ENCODE measurements at places on chromosomes 3 and 15.

- peak; percentile 40 for DNase-seq
Measured at GRCh38 chr15:42273900-42274701, 868 bp upstream of the TMEM87A start.

GRCh38 chr3:48990636-48991469 lies 812 bp downstream of the P4HTM start:
- DNase-seq, result no peak

DNA sequence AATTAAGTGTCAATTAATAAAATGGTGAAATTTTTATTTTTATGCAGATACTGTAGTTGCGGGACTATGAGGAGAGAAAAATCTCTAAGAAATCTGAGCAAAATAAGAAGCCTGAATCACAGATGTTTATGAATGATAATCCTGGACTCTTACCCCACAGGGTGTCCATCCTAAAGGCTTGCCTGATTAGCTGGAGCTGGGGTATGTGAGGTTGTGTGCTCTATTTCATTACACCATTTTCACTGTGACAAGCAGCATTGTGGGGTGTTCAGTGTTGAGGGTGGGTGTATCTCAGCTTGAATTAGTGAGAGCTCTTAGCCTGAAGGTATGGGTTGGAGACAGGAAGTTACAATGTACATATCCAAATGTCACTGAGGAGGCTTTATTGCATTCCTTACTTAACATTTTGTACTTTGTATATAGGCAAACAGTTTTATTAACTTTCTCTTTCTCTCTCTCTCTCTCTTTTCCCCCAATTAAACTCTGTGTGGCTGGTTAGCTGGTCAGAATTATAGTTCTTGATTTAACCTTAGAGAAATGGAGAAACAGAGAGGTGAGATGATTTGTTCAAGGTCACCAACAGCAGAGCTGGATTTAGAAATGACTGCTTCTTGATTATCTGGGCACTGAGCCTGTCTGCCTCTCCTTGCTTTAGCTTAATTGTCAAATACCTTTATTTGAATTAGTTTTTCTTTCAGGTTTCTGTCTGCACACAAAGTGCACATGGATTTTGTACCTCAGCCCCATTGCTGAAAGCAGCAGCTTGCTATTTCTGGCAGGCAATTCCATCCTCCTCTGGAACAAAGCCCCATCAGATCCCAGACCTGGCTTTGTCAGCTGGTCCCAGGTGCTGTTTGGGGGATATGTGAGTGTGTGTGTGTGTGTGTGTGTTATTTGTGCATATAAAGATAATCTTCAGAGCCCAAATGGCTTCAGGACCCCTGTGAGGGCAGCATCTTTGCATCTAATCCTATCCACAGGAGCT lies 35.8 kb downstream of the GJD2 start:
- DNase-seq, result no peak

GRCh38 chr3:11603628-11604027 lies 40.1 kb downstream of the VGLL4 start:
- DNase-seq, result no peak

GRCh38 chr3:55634345-55634744 lies 147.2 kb upstream of the WNT5A start:
- DNase-seq, result no peak

GRCh38 chr15:31843426-31844055 lies 186.8 kb upstream of the CHRNA7 start:
- no peak for DNase-seq

DNA sequence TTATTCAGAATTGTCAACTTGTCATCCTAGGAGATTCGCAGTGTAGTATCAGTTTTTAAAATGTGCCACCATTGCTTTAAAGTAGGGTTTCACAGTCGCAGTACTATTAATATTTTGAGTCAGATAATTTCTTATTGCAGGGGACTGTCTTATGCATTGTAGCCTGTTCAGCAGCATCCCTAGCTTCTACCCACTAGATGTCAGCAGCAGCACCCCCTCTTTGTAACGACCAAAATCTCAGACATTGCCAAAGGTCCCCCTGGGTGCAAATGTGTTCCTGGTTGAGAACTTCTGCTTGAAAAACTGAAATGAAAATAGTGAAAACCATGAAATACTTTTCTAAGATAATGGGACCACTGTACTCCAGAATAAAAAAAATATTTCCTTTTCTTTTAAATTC lies 474.8 kb downstream of the CNTN3 start:
- no peak for DNase-seq

DNA sequence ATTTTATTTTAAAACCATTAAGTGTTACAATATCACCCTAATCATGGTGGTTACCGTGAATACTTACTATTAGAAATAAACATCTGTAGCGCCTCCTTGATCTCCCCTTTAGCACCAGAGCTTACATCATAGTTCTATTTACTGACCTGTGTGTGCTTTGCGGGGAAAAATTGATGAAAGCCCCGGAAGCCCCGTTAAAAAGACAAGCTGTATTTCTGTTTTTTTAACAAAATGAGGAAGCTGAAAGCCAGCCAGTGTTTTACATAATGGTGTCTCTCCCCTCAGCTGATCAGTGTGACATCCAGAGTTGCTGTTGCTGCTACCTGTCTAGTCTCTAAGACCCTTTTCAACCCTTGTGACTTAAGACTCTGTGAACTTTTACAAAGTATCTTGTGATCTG lies 100.8 kb downstream of the OPA1 start:
- DNase-seq, result no peak

DNA sequence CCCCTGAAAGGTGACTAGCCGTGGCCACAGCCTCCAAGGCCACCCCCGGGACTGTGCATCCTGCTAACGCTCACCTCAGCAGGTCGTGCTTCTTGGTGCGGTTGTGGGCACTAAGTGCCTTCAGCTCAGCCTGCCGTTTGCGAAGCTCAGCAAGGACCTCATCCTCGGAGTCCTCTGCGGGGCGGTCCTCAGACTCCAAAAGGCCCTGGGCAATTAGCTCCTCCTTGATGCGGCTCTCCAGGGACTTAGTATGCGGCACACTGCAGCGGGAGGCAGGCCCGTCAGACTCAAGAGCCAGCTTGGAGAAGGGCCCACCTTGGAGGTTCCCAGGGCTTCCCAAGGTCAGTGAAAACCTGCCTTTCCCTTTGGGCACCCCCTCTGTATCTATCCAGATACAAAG lies 8.3 kb downstream of the TADA3 start:
- DNase-seq, result no peak

DNA sequence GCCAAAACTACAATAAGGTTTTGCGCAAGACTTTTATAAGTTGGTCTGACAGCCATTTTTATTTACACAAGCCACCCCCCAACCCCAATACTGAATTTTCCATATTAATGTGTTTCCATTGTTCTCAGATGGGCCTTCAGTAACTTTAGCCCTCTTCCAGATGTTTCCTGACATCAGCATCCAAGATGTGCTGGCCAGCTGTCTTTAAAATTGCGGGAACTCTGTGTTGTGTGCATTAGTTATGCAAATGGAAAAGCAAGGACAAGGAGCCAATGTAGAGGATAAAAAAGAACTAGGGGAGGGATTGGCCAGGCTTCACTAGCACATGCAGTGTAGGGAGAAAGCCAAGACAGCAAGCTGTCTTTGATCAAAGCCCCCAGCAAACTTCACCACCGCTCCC lies 45.4 kb downstream of the COMMD2 start:
- no peak for DNase-seq

DNA sequence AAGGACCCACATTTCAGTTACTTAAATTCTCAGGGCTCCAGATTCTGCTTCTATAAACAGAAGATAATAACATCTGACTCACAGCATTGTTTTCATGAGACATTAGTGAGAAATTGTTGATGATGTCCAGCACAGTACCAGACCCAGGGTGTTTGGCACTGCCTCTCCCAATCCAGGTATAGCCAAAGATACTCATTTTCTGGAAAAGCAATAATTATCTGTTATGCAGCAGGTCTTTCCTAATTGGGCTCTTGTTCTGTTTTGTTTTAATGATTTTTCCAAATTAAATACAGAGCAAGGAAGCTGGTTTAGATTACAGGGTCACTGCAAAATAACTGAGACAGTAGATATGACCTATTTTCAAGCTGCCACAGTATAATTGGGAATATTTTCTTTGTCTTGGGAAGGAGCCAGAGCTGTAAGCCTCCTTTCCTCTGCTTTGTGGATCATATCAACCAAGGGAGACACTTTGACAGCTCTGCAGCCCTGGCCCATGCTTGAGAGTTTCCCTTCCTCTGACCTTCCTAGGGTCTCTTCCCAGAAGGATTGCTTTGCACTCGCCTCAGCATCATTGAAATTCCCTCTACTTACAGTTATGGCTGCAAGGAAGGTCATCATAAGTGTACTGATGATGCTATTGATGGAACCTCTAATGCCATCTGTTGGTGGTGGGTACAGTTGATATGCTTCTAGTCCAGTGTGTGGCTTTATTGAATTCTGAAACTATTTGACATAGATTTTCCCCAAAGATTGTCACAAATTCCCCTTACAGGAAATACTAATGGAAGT lies 522.4 kb upstream of the ADAMTS9 start:
- no peak for DNase-seq

- DNase-seq, result no peak
Measured at GRCh38 chr3:191240486-191240885, 41.4 kb downstream of the OSTN start.

DNA sequence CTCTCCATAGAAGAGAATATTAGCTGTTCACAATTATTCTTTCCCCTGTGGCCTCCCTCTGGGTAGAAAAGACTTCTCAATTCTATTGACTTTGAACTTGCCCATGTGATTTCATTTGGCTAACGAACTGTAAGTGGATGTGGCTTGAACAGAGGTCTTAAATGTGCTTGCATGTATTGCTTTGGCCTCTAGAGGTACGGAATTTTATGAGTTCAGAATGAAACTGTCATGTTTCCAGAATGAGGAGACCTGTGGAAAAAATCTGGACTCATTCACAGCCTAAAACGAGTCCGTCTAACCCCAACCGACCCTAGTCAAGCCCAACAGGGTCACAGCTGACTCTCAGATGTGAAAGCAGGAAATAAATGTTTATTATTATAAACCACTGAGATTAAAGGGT lies 596.7 kb upstream of the UBE2E2 start:
- no peak for DNase-seq

GRCh38 chr3:190208196-190208595 lies 87.5 kb upstream of the P3H2 start:
- DNase-seq, result no peak

DNA sequence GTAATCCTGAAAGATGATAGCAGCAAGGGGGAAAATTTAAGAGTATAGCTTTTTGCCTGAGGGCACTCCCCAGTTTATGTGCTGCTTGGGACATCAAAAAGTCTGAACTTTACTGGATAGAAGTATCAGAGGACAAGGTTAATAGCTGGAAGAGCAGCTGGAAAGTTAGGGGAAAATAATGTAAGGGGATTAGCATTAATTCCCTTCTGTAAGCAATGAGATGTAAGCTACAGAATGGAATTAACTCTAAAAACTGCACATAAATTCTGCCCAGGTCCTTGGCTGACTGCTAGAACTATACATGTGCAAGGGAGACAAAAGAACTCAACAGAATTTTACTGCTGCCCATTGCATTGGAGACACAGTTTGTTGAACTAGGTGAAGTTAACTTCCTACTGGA lies 55.6 kb downstream of the ATP11B start:
- DNase-seq, result no peak

DNA sequence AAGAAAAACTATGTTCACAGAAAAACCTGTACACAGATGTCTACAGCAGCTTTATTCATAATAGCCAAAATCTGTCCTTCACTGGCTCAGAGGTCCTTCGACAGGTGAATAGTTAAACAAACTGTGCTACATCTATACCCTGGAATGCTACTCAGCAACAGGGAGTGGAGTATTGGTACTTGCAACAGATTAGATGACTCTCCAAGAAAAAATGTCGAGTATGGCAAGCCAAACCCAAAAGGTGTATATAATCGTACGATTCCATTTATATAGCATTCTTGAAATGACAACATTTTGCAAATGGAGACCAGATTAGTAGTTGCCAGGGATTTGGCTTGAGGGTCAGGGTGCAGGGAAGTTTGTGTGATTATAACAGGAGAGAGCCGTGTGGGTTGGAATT lies 22.4 kb upstream of the RGMA start:
- DNase-seq, result no peak

- DNase-seq, result no peak
Measured at GRCh38 chr15:48409623-48410022, 78.4 kb downstream of the DUT start.

GRCh38 chr15:91075739-91076138 lies 24.3 kb upstream of the SV2B start:
- no peak for DNase-seq

DNA sequence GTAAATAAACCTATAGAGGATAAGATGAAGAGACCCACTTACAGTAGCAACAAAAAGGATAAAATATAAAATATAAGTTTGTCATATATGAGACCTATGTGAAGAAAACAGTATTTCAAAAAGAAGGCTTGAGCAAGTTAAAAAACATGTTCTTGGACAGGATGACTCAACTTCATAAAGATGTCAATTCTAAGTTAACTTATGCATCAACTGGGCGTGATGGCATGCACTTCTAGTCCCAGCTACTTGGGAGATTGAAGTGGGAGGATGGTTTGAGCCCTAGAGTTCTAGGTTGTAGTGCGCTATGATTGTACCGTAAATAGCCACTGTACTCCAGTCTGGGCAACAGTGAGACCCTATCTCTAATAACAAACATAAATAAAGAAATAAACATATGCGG lies 59.7 kb downstream of the PDCD6IP start:
- DNase-seq, result no peak

GRCh38 chr15:40558952-40559742 lies 5.7 kb downstream of the CCDC32 start:
- DNase-seq, result no peak

- DNase-seq, result no peak
Measured at GRCh38 chr3:57292897-57293526, 527 bp upstream of the ASB14 start.

GRCh38 chr15:65947041-65947440 lies 77.8 kb downstream of the RAB11A start:
- DNase-seq, result no peak

- DNase-seq, result no peak
Measured at GRCh38 chr3:30426293-30426993, 180.0 kb upstream of the TGFBR2 start.

DNA sequence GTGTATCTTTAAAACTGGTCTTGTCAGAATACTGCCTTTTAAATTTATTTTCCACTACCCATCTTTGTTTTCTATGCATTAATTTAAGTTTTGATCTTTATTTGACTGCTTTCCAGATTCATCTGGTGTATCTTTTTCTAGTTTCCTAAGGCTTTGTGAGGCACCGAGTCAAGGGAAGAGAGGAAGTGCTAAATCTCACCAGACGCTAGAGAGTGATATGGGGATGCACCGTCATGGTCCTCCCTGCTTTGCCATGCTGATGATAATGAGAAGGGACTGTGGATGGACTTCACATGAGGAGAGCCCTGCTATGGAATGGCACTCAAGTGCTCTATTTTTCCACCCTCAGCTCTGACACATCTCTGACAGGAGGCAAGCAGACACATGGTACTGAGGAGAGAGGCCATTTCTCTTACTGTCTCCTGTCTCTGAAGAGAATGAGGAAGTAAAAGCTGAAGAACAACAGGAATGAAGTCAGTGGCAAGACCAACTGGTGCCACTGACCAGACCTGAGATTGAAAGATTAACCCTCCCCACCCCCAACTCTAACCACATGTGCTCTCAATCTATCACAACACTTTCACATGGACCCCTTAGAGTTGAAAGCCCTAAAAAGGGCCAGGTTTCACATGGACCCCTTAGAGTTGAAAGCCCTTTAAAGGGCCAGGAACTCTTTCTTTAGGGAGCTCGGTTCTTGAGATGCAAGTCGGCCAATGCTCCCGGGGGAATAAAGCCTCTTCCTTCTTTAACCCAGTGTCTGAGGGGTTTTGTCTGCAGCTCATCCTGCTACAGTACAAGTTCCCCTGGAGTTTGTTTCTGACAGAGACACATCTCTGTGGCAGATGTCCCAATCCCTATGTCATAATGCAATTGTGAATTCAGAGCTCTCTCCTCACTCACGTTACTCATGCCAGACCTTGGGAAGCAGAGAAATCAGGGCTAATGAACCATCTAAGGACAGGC lies at the start of gene IQCF2:
Gene IQCF2, plus strand, starts transcription at position 913 of the 963 bp plus-strand sequence. CDS start 52 bp downstream, outside the sequence.
- no peak for DNase-seq
